CD8-positive, alpha-beta memory T cell (primary cell): ENCODE measurements at places on chromosomes 5 and 9. TPM values are rescaled to one million over a fixed set of nuclear protein-coding genes. Genes with fewer than 3 reads are reported as not detected.

Gene OTP
- not detected for total RNA-seq

Gene CORO2A
- total RNA-seq = 5.1 TPM

Gene TMEM8B
- total RNA-seq = 2.1 TPM

Gene GCNT4
- total RNA-seq = 1.6 TPM

Gene C9
- total RNA-seq = not detected

Gene WASHC1
- 16.4 TPM for total RNA-seq

Gene KCNN2
- not detected for total RNA-seq

Gene ADAMTS2
- not detected for total RNA-seq

Gene LURAP1L
- total RNA-seq = not detected

Gene PNPLA7
- total RNA-seq = 2.4 TPM

Gene EIF4E1B
- total RNA-seq = not detected

Gene CNTRL
- 59.4 TPM for total RNA-seq

Gene SHISAL2B
- not detected for total RNA-seq

Gene ARAP3
- total RNA-seq = 6.9 TPM

Gene CNTNAP3B
- total RNA-seq = not detected

Gene IL3
- 71.9 TPM for total RNA-seq

Gene CCDC180
- 1.6 TPM for total RNA-seq

Gene TEX48
- total RNA-seq = 0.86 TPM

Gene PRDM9
- not detected for total RNA-seq

Gene CCL27
- total RNA-seq = 0.39 TPM

Gene TSSK1B
- total RNA-seq = not detected

Gene NUTM2F
- total RNA-seq = not detected

Gene ECSCR
- total RNA-seq = 0.82 TPM

Gene BTNL3
- not detected for total RNA-seq

Gene SPRY4
- total RNA-seq = 1.4 TPM

Gene LRRC19
- not detected for total RNA-seq

Gene DEPDC1B
- 14.7 TPM for total RNA-seq

Gene ACOT12
- total RNA-seq = not detected

Gene CACFD1
- 1.3 TPM for total RNA-seq

Gene TTC23L
- total RNA-seq = 0.63 TPM

Gene KIF4B
- total RNA-seq = not detected

Gene HEMGN
- 0.31 TPM for total RNA-seq

Gene ADGRD2
- total RNA-seq = not detected

Gene HBEGF
- 2.1 TPM for total RNA-seq

Gene PRRT1B
- total RNA-seq = not detected

Gene F2R
- total RNA-seq = 27.4 TPM

Gene CKMT2
- total RNA-seq = not detected

Gene CNTNAP3
- total RNA-seq = not detected

Gene ZNF367
- 51.9 TPM for total RNA-seq

Gene PCDHGB2
- total RNA-seq = 0.40 TPM

Gene MRPS30
- 58.6 TPM for total RNA-seq

Gene CCNO
- total RNA-seq = not detected
